ENCODE measurements at places on chromosomes 5 and 9.

GRCh38 chr5:130198927-130199326 lies 294.7 kb downstream of the CHSY3 start:
- DNase-seq = peak; percentile 57

- DNase-seq = no peak
Observed at GRCh38 chr9:91603932-91604331, 180.3 kb upstream of the NFIL3 start.

GRCh38 chr5:89573345-89573744 lies 690.4 kb upstream of the MEF2C start:
- no peak for DNase-seq

- no peak for DNase-seq
Observed at GRCh38 chr5:38376404-38376803, 118.0 kb downstream of the EGFLAM start.

DNA sequence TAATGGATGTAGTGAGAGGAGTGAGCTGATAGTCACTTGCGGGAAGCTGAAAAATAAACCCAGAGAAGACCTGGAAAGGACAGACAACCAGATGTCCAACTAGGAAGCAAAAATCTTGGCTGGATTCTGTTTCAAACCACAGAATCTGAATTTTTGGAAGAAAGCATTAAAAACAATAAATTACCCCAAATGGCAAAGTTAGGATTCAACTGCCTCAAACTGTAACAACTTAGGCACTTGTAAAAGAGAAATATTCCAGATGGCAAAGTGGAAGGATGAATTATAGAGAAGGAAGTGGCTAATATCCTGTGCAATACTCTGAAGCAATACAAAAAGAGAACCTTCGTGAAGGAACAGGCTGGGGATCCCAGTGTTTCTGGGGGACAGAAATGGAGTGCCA lies 46.8 kb upstream of the SLIT3 start:
- peak; percentile 37 for DNase-seq

GRCh38 chr9:23750808-23751207 lies 75.2 kb downstream of the ELAVL2 start:
- no peak for DNase-seq

DNA sequence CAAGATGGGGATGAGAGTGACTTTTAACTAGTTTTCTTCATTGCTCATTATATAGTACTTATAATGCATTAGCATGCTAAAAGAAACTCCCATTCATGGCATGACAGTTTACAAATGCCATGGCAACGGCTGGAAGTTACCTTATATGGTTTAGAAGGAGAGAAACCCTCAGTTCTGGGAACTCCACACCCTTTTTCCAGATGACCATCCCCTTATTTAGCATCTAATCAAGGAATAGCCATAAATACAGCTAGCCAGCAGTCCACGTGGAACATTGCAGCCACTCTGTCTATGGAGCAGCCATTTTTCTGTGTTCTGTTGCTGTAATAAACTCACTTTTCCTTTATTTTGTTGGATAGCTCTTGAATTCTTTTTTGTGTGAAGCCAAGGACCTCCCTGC lies 1137.8 kb downstream of the CDH18 start:
- DNase-seq = no peak

DNA sequence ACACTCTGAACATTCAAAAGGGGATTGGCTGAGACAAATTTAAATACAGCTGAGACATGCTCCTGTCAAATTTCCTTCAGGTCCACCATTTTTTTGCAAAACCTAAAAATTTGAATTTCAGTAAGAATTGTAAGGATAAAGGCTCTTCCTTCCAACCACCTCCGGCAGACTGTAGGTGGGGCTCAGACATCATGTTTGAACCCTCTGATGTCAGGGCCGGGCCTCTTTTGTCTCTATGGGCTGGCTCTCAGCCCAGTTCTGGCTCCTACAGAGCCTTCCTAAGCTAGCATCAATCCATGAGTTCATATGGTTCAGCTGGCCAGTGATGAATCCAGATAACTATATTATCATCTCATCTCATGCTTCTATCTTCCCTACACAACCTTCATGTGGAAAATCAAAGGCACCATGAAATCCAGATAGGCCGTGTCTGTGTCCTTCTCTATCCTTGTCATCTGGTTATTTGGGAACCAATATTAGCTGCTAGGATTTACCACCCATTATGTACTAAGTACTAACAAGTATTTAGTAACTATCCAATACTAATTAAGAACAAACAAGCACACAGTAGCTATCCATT lies 44.2 kb downstream of the NIPSNAP3B start:
- peak; percentile 24 for DNase-seq

GRCh38 chr9:87650611-87651295 lies 75.2 kb upstream of the CTSL start:
- no peak for DNase-seq

DNA sequence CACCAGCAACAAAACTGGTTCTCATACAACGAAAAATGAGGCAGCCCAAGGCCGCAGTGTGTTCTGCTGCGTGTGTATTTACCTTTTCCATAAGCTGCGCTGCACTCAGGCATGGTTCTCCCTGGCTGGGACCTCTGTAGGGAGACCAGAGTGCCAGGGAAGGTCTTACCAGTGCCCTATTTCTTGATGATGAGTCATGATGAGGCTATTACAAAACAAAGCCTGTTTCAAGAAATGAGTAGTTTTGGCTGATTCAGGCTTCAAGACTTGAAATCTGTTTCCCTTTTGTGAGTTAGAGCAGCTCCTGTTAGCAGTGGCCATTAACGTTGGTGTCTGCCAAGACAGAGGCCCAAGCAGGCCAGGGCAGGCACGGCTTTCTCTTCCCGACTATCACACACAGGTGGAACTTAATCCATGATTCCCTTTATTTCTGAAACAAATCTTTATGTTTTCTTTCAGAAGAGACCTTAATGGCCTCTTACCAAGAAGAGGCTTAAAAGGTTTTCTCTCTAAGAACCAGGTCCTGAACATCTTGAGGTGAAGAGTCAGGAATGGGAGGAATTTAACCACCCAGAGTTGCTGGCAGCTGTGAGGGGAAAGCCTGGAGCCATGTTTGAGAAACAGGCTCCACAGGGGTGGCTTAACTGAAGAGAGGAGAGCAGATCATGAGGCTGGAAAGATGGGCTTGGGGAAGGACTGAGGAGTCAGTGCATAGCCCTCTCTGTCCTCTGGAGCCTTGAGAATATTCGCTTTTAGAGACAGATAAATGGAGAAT lies 41.4 kb upstream of the TIFAB start:
- peak; percentile 80 for DNase-seq

- no peak for DNase-seq
Observed at GRCh38 chr9:95746408-95747180, 128.9 kb upstream of the ERCC6L2 start.
